ENCODE measurements at places on chromosomes 2 and 18. TPM values are rescaled to one million over a fixed set of nuclear protein-coding genes. Genes with fewer than 3 reads are reported as not detected.

LCT gene
- total RNA-seq, result not detected

MC2R gene
- total RNA-seq, result not detected

TCF23 gene
- total RNA-seq, result not detected

SPP2 gene
- not detected for total RNA-seq

RBKS gene
- 0.99 TPM for total RNA-seq

ZNF396 gene
- 1.9 TPM for total RNA-seq

PKDCC gene
- 42.2 TPM for total RNA-seq

DNA sequence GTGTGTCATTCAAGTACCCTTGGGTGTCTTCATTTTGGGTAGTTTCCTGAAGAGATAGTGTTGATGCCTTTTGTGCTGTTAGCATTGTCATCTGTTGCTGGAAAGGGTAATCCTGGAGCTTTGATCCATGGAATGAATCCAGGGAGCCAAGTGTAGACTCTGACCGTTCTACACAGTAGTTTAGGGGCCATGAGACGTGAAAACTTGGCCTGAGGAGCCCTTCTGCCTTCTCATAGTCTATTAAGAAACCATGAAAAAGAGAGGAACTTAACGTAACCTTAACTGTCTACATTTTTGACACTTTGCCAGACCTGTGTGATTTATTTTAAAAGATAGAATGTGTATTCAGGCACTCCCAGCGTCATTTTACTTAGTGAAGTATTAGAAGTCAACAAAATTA, 194.0 kb downstream of the BABAM2 start:
- peaks cover 59% of the 10 kb centered on the region for H3K4me1 ChIP-seq
- no peaks in the 10 kb centered on the region for H3K36me3 ChIP-seq
- no peak for DNase-seq
- H3K27me3 ChIP-seq, result no peaks in the 10 kb centered on the region
- H3K4me3 ChIP-seq, result no peak overlapping the region
- H3K27ac ChIP-seq, result no peak overlapping the region

- H3K27me3 ChIP-seq, result no peaks in the 10 kb centered on the region
- DNase-seq, result peak; percentile 44
- no peaks in the 10 kb centered on the region for H3K36me3 ChIP-seq
Observed at GRCh38 chr2:239714116-239714515, 311.0 kb downstream of the NDUFA10 start.

- DNase-seq, result no peak
- H3K4me1 ChIP-seq, result peaks cover 37% of the 10 kb centered on the region
- H3K27me3 ChIP-seq, result no peaks in the 10 kb centered on the region
- no peaks in the 10 kb centered on the region for H3K36me3 ChIP-seq
- peak overlapping the region; percentile 85 for H3K27ac ChIP-seq
Observed at GRCh38 chr2:28895189-28895893, 874 bp downstream of the WDR43 start.

- peak overlapping the region; percentile 89 for H3K27ac ChIP-seq
- H3K4me1 ChIP-seq, result peaks cover 63% of the 10 kb centered on the region
- H3K36me3 ChIP-seq, result peaks cover 4% of the 10 kb centered on the region
- H3K27me3 ChIP-seq, result no peaks in the 10 kb centered on the region
Observed at GRCh38 chr18:8946066-8946838, 156.2 kb upstream of the NDUFV2 start.

DNA sequence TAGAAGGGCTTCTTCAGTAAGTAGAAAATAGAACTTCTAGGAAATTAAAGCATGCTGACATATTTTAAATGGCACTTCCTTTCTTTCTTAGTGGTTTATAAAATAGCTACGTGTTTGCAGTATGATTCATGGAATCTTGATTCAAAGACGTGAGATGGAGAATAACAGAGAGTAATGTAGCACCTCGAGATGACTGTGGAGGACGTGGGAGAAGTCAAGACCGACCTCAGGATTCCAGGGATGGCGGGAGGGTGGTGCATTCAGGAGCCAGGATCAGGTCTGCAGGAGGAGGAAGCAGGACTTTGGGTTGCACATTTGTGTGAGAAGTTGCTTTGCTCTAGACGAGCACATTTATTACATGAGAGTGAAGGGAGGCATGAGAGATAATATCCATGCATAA, 56.0 kb downstream of the DCDC2C start:
- H3K4me1 ChIP-seq, result peaks cover 4% of the 10 kb centered on the region
- DNase-seq, result peak; percentile 59
- no peak overlapping the region for H3K4me3 ChIP-seq
- H3K36me3 ChIP-seq, result no peaks in the 10 kb centered on the region
- no peak overlapping the region for H3K27ac ChIP-seq

DNA sequence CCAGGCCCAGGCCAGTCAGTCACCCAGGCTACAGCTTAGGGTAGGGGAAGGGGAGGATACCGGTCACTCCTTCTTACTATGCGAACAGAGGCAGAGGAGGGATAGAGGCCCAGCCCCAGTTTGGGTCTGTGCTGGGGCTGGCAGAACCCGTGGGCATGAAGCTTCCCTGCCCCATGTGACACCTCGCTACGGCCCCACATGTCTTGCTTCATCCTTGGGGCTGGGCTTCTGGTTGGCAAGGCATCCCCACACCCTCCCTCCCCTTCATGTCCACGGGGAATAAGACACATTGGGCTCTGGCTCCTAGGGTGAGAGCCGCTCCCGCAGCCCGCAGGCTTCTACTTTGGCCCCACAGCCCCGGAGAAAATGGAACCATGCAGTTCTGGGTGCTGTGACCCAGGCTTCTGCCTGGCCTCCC, 32.4 kb downstream of the HS1BP3 start:
- no peaks in the 10 kb centered on the region for H3K27me3 ChIP-seq
- no peak for DNase-seq
- H3K4me1 ChIP-seq, result peaks cover 36% of the 10 kb centered on the region
- peak overlapping the region; percentile 91 for H3K27ac ChIP-seq
- no peak overlapping the region for H3K4me3 ChIP-seq

GRCh38 chr2:127818241-127818640, 7.3 kb upstream of the WDR33 start:
- no peaks in the 10 kb centered on the region for H3K36me3 ChIP-seq
- no peak for DNase-seq
- H3K4me1 ChIP-seq, result no peaks in the 10 kb centered on the region
- peaks cover 32% of the 10 kb centered on the region for H3K27me3 ChIP-seq
- no peak overlapping the region for H3K27ac ChIP-seq

DNA sequence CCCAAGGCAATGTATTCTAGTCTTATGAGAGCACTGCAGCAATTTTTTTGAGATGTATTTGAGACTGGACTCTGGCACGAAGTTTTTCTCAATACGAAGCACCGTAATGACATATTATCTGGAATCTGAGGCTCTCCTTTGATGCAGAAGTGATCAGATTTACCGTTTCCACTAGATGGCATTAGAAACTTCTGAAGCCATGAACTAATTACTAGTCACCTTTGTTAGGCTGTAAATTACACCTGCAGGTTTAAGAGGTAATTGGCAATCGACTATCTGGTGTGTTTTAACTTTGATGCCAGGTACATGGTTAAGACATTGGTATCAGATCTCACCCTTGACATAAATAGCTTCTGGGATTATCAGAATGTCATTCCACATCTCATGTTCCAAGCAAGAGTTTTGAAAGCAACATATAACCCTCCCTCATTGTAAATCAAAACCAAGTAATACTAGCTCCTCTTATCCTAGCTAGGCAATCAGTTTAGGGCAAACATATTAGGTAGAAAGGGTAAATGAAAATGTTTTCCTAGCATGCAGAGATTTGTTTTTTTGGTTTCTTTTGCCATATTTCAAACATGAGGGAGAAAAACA, 254.6 kb upstream of the SPRED2 start:
- H3K4me1 ChIP-seq, result no peaks in the 10 kb centered on the region
- DNase-seq, result no peak
- no peak overlapping the region for H3K4me3 ChIP-seq
- no peak overlapping the region for H3K27ac ChIP-seq

DNA sequence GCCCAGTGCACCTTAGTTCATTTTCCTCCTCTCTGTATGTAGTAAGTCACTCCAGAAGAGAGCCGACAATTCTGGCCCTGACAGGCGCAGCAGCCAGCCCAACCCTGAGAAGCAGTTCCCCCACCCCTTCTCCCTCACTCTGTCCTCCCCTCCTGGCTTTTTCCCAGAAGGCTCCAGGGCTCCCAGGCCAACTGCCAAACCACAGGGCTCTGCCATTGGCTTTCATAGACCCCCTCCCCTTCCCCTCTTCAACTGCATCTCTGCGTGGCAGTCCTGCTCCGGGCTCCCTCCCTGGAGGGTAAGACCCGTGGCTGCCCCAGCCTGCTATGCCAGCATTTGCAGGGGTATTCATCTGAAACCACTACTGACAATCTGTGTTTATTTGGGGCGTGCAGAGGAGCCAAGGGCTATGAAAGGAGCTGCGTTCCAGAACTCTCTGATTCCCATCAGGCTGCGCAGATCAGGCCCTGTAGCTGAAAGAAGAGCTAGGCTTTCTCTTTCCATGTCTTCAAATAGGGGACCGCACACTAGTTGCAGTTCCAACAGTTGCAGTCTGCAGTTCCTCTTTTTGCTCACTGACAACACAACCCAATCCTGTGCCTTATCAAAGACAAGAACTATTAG, 388.6 kb upstream of the TNP1 start:
- no peak overlapping the region for H3K4me3 ChIP-seq
- no peak overlapping the region for H3K27ac ChIP-seq
- no peaks in the 10 kb centered on the region for H3K36me3 ChIP-seq
- DNase-seq, result peak; percentile 87
- peaks cover 2% of the 10 kb centered on the region for H3K4me1 ChIP-seq
- H3K27me3 ChIP-seq, result no peaks in the 10 kb centered on the region

DNA sequence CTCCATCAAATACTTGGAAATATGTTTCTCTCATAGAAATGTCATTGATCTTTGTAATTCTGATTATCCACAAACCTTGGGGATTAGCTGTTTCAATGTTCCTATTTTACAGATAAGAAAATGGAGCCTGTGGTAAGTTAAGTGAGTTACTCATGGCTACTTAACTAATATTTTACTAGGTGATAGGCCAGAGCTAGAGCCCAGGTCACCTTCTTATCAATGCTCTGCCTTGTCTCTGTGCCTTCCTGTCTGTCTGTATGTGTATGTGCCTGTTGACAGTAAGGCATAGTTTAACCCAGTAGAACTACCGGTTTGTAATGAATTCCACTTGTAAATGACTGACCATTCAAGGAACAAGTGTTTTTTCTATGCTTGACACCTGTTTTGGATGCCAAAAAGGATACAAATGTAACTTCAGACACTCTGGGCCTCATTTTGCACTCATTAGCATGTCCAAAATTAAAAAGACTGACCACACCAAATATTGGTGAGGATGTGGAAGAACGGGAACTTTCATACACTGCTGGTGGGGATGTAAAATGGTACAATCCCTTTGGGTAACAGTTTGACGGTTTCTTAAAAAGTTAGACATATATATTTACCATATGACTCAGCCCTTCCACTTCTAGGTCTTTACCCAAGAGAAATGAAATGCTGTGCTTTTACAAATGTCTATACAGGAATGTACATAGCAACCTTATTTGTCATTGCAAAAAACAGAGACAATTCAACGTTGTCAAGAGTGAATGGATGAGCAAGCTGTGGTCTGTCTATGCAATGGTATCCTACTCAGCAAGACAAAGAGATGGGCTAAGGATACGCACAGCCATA, 19.6 kb upstream of the IL1A start:
- H3K4me1 ChIP-seq, result peaks cover 28% of the 10 kb centered on the region
- H3K27me3 ChIP-seq, result no peaks in the 10 kb centered on the region
- no peaks in the 10 kb centered on the region for H3K36me3 ChIP-seq
- no peak overlapping the region for H3K4me3 ChIP-seq

GRCh38 chr2:149353421-149353820, 23.0 kb downstream of the LYPD6 start:
- no peaks in the 10 kb centered on the region for H3K27me3 ChIP-seq
- H3K27ac ChIP-seq, result no peak overlapping the region
- peaks cover 4% of the 10 kb centered on the region for H3K4me1 ChIP-seq
- no peak overlapping the region for H3K4me3 ChIP-seq
- no peaks in the 10 kb centered on the region for H3K36me3 ChIP-seq

DNA sequence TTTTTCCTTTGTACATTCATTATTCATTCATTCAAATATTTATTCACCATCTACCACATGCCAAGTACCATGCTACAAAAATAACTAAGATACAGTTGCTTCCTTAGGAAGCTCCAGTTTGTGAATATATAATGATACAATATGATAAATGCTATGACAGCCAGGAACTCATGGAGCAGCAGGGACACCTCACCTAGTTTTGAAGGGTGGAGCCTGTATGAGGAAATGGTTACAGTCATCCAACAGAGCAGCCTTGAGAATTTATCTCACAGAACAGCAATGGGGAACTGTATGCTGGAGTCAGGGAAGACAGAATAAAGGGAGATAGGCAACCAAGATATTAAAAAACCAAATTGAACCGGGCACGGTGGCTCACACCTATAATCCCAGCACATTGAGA, 124.0 kb downstream of the OSBPL1A start:
- peaks cover 4% of the 10 kb centered on the region for H3K36me3 ChIP-seq
- no peak for DNase-seq
- H3K27ac ChIP-seq, result no peak overlapping the region
- no peaks in the 10 kb centered on the region for H3K27me3 ChIP-seq
- peaks cover 23% of the 10 kb centered on the region for H3K4me1 ChIP-seq

GRCh38 chr2:197035002-197035401, 108.5 kb upstream of the PGAP1 start:
- H3K36me3 ChIP-seq, result peaks cover 2% of the 10 kb centered on the region
- no peaks in the 10 kb centered on the region for H3K4me1 ChIP-seq
- no peak overlapping the region for H3K27ac ChIP-seq
- H3K27me3 ChIP-seq, result no peaks in the 10 kb centered on the region

- DNase-seq, result no peak
- H3K27me3 ChIP-seq, result no peaks in the 10 kb centered on the region
- peak overlapping the region; percentile 93 for H3K4me3 ChIP-seq
- peaks cover 23% of the 10 kb centered on the region for H3K36me3 ChIP-seq
Observed at GRCh38 chr2:216693414-216694080, 1.8 kb downstream of the IGFBP5 start.

- H3K4me1 ChIP-seq, result peaks cover 14% of the 10 kb centered on the region
- H3K36me3 ChIP-seq, result no peaks in the 10 kb centered on the region
- H3K4me3 ChIP-seq, result no peak overlapping the region
- no peaks in the 10 kb centered on the region for H3K27me3 ChIP-seq
- DNase-seq, result peak; percentile 90
Observed at GRCh38 chr2:234257859-234258561, 207.5 kb downstream of the SPP2 start.

- no peaks in the 10 kb centered on the region for H3K27me3 ChIP-seq
- DNase-seq, result no peak
- H3K27ac ChIP-seq, result peak overlapping the region; percentile 70
- H3K4me3 ChIP-seq, result no peak overlapping the region
- no peaks in the 10 kb centered on the region for H3K36me3 ChIP-seq
- peaks cover 60% of the 10 kb centered on the region for H3K4me1 ChIP-seq
Observed at GRCh38 chr2:111705239-111705638, 178.8 kb downstream of the ANAPC1 start.
